ENCODE measurements at places on chromosomes 11 and 22.

GRCh38 chr11:134333946-134334345 lies 2.2 kb downstream of the GLB1L2 start:
- no peak for DNase-seq

DNA sequence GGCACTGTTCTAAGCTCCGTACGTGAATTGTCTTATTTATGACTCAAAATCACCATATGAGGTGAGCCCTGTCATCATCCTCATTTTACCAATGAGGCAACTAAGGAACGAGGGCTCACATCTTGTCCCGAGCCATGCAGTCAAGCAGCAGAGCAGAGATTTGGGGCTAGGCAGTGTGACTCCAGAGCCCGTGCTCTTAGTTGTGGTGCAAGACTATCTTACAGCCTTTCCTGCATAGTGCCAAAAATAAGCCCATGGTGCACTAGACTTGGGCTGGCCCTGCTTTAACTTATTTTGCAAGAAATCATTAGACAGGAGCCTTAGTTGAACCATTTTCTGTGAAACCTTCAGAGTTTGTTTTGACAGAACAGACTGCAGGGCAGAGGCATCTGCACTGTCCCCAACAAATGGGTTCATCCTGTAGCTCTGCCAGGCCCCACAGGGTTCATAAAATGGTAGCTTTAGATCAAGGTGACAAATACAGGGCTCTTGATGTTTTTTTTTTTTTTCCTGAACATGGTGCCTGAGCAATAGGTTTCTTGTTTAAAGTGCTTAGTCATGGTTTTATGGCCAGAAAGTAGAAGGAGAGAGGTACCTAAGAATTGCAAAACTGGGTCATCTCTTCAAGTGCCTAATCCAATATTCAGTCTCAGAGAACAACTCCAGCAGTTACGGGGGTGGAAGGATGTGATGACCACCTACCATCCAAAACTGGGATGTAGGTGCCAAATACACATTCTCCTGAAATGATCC lies 56.6 kb downstream of the BMAL1 start:
- DNase-seq: no peak

DNA sequence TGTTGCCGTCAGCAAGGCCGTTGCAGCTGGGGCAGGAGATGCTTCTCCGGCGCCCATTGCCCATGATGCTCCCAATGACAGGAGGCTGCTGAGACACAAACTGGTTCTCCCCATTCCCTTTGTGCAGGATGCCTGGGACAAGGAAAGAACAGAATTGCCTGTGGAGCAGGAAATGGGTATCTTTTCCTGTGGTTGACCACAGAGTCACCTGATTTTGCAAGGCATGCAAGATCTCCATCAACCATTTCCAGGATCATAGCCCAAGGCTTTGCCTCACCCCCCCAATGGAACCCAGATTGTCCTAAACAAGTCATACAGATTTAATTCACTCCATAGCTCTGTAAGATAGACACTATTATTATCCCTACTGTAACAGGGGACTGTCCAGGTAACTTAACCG lies 148.1 kb upstream of the NARS2 start:
- no peak for DNase-seq

- DNase-seq: no peak
Measured at GRCh38 chr11:65288706-65289536, 25.7 kb upstream of the CDC42EP2 start.

GRCh38 chr11:17851697-17852096 lies 117.1 kb downstream of the KCNC1 start:
- no peak for DNase-seq

DNA sequence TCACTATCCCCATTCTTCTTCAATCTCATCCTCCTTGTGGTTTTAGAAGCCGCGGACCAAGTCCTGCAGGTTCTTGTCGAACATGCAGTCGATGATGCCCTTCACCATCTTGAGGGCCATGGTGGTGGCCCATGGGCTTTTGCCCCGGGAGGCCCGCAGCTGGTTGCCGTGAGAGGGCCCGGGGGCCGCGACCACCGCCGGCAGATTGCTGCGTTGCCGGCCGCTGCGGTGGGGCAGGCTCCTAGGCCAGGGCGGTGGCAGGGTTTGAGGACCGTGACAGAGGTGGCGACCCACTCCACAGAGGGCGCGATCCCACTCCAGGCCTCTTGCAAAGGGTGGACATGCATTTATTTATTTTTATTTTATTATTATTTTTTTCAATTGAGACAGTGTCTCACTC lies 67.0 kb downstream of the APOL5 start:
- DNase-seq: no peak

DNA sequence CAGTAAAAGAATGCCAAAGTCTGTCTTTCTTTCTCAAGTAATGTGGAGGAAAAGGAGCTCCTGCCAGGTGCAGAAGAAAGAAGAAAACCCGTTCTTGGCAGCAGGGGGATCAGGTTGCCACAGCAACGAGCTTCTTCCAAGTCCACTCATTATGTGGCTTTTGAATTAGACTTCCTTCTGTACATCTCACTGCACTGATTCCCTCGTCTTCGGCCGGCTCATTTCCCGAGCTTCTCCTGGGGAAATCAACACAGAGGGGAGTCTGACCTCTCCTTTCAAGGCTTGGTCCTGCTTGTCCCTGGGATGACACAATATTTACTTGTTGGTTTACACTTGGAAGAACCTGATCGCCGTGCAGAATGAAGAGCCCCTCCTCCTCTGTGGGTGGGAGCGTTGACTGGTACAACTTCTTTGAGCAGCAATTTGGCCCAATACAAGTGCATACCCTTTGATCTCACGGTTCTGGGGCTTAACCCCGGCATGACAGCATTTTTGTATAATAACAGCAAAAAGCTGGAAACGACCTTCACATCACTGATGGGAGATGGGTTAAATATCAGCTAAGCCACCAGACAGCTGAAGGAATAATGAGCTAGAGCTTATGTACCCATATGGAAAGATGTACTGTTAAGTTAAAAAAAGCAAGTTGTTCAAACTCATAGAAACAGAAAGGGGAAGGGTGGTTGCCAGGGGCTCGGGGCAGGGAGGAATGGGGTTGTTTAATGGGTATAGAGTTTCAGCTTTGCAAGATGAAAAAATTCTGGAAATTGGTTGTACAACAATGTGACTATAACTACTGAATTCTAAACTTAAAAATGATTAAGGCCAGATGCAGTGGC lies 35.4 kb downstream of the MCHR1 start:
- no peak for DNase-seq

- DNase-seq: no peak
Measured at GRCh38 chr22:48927591-48927990, 900.1 kb downstream of the BRD1 start.

DNA sequence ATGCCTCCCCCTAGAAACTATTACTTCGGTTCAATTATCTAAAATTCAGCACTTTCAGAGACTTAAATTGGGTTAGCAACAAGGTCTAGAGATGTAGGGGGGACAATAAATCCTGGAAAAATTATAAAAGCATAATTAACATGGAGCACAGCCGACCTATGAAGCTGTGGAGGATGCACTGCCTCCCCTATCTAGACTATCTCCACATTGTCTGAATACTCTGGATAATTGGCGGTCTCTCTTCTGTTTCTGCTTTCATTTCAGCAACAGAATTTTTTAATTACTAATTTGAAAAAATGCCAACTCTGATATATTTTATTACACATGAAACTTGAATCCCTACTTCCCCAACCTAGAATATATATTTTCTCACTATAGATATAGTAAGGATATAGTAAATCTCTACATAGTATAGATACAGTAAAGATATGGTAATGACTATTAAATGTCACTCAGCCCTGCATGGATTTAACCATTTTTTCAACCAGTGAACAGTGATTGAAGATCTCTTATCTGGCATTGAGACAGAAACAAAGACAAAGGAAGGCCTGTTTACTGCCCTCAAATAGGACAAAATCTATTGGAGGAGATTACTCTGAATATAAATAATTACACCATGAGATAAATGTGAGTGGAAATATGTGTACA lies 157.6 kb downstream of the BLID start:
- no peak for DNase-seq

DNA sequence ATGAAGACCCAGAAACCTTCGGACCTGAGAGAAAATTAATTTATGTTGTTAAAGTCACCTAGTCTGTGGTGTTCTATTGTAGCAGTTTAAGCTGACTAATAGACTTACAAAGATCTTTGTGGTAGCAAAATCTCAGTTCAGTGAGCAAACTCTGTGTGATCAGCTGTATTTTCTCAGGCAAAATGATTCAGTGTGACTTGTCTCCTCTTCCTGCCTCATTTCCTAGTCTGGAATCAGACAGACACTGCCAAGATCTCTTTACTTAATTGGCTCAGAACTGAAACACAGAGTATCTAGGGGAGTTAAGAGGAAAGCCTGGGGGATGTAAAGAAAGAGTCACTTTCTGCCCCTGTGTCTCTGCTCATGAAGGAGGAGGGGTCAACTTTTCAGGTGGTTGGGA lies 564.7 kb downstream of the KCNA4 start:
- no peak for DNase-seq

DNA sequence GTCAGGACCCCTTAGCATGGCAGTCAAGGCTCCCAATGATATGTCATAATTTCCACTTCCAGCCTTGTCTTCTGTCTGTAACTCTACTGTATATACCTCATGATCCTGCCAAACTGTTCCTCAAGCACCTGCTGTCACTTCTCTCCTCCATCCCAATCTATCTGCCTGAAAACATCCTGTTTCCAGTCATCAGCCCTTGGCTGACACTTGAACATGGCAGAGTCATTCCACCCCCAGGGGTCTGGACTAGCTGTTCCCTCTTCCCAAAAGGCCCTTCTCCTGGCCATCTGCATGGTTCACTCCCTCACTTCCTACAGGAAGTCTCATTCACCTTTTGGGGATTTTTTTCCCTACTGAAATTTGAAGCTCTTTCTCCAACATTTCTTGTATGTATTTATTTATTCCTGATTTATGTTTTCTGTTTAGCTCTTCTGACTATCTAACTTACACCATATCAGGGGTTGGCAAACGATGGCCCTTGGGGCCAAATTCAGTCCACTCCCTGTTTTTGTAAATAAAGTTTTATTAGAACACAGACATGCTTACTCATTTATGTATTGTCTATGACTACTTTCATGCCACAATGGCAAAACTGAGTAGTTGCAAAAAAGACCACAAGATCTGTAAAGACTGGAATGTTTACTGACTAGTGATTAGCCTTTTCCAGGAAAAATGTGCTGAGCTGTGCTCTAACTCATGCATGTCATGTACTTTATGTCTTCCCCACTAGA lies 278.4 kb downstream of the KIRREL3 start:
- DNase-seq: peak; percentile 3

- DNase-seq: no peak
Measured at GRCh38 chr11:102661040-102661439, 35.9 kb upstream of the MMP20 start.

DNA sequence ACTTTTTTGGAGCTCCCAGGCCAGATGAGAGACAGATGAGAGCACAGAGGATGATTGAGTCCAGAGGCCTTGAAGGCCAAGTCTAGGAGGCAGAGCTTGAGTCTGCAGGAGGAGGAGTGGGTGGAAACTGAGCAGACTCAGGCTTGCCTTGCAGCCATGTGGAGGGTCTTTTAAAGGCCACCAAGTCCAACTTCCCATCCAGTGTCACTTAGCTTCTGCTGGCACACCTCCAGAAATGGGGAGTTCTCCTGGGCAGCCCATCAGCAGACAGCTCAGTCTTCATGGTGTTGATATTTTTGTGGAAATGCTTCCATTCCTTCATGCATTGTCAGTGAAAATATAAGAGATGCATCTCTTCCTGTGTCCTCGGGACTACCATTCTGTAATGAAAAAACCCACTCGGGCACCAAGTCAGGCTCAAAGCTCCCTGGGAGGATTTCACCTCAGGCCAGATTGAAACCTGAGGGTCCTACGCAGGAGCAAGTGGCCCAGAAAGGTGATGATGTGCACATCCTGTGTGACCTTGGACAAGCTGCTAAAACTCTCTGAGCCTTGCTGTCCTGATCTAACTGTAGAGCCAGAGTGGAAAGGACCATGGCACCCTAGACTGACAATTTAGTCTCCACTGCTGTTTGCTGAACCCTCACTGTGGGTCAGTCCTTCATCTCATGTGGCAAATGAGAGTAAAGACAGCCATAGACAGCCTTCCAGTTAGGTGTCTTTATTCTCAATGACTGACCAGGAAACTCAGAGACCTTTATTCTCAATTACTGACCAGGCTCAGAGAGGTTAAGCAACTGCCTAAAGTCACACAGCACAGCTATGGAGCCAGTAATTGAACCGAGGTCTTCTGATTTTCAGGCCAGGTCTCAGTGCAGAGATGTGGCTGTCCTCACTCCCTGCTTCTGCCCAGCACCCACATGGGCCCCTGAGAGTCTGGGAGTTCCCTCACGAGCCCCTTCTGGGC lies 2.9 kb upstream of the LRRC32 start:
- no peak for DNase-seq

DNA sequence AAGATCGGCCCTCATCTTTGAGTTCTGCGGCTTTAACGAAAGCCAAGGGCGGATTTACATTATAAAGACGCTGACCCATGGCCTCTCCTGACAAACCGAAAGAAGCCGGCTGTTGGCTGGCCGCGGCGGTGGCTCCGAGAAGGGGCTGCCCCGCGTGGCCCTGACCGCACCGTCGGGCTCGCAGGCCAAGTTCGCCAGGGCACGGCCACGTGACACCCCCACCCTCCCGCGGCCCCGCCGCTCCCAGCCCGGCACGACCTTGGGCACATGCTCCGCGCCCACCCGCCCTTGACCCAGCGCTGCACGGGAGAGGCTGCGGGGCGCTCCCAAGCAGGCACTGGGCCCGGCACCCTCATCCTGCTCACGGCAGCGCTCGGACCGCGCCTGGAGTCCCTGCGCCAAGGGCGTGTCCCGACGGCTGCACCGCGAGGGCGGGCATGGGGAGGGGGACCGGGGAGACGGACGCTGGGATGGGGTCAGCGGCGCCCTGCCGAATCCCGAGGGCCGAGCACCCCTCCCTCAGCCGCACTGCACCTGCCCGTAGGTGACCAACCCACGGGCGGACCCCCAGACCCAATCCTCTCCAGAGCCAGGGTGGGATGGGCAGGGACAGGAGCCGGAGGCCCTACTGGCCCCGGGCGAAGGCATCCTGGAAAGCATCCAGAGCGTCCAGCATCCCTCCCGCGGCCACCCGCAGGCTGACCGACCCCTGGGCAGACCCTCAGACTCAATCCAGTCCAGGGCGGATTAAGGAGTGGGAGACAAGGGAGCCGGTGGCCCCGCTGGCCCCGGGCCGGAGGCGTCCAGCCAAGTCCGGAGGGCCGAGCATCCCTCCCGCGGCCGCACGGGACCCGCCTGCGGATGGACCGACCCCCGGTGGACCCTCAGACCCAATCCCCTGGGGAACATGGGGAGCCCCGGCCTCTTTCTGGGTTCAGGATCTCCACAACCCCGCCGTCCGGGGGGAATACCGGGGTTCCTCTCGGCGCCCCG lies 759 bp downstream of the CPT1A start:
- peak; percentile 40 for DNase-seq

- DNase-seq: no peak
Measured at GRCh38 chr22:50452649-50453048, 22.2 kb downstream of the SBF1 start.

DNA sequence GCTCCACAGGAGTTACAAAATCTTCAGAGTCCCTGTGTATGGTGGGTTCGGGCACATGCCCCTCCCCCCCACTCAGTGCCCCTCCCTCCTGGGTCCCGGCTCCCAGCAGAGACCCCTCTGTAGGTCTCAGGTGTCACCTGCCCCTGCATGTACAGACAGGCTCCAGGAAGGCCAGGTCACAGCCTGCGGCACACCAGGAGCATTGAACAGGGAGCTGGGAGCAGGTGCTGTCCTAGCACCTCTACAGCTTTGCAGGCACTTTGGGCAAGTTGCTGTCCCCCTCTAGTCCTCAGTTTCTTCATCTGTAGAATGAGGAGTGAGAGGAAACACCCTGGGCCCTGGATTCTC lies 80.1 kb upstream of the RTL6 start:
- DNase-seq: no peak

Data from activated CD4-positive, alpha-beta T cell treated with anti-CD3 and anti-CD28 coated beads, Interleukin-2, Interleukin-6, amounts not matched to agents 100 ng/mL and 50 ng/mL, durations not matched to agents 16 hours and 8 hours (primary cell).